ENCODE measurements at places on chromosomes 3 and 15.

- DNase-seq: no peak
Observed at GRCh38 chr15:29403772-29404171, 134.2 kb upstream of the NSMCE3 start.

DNA sequence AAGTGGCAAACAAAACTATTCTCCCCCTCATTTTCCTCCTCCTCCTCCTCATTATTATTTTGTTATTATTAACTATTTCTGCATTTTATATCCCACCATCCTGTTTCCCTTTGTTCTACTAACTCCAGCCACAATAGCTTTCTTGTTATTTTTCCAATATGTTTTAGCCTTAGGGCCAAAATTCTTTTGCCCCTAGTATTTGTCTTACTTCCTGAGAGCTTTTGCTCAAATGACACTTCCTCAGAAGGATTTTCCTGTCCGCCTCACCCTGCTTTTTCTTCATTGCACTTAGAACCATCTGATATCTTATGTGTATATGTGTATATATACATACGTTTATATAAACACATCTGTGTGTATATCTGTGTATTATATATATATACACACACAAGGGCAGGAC, 32.7 kb upstream of the NUDT16 start:
- DNase-seq: no peak

GRCh38 chr15:51313074-51313393, 25.4 kb downstream of the CYP19A1 start:
- DNase-seq: no peak

DNA sequence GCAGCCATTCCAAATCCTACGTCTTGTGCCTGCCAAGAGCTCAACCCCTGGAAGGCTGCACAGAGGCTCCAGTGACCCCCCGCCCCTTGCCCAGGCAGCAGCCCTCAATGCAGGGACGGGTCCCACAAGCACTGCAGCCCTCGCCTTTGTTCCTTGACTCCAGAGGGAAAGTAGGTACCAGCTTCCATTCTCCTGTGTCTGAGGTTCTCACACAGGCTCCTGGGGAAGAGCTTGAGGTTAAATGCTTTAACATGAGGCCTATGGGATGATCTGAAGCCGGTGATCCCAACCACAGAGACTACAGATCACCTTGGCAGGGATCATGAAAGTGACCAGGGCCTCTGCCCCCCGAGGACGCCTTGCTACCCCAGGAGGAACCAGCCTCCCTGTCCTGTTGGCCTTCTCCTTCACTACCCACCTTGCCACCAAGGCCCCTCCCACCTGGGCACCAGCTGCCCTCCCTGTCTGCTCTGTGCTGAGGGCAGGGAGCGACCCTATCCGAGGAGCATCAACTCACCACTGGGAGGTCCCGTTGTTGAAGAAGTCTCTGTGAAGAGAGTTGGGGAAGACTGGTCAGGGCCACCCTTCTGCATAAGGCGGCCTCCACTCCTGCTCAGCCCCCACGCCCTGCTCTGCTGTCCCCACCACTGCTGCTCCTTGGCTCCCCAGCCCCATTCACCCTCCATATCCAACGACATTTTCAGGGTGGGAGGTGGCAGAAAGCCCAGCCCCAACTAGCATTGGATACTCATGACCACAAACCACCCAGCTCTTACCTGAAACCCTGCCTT, 95.3 kb downstream of the SEC22A start:
- DNase-seq: no peak

DNA sequence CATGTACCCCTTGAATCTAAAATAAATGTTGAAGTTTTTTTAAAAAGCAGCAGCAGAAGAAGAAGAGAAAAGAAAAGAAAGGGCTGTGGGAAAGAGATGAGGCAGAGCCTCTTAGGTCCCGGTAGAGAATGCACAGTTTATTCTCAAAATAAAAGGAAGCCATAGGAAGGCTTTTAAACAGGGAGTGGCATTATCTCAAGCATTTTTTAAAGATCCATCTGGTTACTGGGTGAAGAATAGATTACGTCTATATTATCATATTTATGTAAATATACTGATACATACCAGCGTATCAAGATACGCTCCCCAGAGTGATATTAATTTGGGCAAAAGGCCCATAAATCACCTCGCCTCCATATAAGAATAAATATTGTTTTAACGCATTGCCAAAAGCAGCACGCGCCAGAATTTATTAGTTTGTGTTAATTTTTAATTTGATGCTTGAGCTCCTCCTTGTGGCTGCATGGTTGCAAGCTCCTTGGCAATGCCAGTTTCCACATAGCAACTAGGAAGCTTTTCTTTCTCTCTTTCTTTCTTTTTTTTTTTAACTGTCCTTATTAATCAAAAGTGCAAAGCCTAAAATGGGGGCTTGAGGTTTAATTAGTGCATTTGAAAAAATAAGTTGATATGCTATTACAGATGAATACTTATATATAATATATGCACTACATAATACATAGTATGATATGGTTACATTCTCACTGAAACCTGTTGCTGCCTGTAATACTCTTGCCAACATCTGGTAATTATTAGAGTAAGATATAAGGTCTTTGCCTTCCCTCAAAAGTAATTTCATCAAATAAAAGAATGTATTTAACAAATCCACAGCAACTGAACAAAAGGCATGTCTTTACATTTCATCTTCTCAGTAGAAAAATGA, 242.8 kb upstream of the UBE2E2 start:
- DNase-seq: no peak

DNA sequence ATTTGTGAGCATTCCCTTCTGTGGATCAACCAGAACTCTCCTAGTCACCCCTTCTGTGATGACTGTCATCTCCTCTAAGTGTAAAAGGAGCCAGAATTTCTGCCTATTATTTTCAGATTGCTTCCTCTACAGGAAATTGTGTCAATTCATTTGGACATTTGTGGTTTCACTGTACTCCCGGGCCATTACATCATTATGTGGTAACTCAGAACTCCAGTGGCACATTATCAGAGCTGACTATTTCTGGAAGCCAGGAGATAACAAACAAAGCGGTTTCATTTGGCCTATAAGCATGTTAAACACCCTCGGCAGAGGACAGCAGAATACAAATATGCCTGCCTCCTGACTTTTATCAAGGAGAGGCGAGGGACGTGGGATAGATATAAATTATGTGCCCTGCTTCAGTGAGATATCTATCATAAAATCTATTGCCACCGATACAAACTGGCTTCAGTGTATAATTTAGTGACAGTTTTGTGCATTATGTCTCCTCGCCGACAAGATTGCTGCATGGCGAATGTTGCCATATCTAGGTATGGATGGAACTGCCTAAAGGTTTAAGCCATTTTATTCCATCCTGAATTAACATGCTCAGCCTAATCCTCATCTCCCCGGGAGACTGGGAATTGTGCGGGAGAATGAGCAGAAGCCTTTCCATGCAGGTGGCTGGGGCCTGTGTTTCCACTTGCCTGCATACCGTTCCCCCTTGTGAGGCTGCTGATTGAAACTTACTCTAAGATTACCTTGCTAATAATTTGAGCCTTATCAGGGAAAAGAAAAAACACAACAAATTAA, 193.4 kb upstream of the SEMA6D start:
- no peak for DNase-seq

- DNase-seq: no peak
Observed at GRCh38 chr3:41193794-41194539, 5.3 kb upstream of the CTNNB1 start.

DNA sequence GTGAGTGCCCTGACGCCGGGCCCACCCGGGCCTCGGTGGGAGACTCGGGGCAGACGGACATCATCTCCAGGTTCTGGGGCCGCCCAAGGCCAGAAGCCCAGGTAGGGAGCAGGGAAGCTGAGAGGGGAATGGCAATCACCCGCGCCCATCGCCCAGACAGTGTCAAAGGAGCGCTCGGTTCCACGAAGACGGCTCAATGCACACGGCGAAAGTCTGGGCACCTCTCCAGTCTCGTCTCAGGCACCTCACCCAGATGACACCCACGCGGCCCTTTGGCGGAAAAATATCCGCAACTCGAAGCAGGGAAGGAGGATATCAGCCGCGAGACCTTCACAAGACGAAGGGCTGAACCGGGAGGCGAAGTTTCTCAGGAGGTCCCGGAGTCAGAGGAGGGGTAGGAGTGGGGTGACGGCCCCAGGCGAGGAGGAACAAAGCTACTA, 916 bp downstream of the IL17RD start:
- no peak for DNase-seq

DNA sequence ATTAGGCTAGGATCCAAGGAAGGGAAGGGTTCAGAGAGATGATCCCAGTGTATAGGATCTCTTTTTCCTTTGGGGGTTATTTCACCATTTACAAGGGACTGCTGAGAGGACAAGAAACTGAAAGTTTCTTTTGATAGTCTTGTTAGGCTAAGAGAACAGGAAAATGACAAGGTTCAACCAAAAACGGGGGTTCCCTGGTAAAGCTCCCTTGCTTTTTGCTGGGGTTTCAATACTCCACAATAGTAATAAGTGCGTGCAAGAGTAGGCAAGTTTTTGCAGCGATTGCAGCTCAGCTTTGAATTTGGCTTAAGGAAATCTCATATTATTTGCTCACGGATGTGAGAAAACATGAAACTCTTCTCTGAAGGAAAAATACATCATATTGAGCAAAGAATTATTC, 18.8 kb upstream of the SUSD5 start:
- no peak for DNase-seq

DNA sequence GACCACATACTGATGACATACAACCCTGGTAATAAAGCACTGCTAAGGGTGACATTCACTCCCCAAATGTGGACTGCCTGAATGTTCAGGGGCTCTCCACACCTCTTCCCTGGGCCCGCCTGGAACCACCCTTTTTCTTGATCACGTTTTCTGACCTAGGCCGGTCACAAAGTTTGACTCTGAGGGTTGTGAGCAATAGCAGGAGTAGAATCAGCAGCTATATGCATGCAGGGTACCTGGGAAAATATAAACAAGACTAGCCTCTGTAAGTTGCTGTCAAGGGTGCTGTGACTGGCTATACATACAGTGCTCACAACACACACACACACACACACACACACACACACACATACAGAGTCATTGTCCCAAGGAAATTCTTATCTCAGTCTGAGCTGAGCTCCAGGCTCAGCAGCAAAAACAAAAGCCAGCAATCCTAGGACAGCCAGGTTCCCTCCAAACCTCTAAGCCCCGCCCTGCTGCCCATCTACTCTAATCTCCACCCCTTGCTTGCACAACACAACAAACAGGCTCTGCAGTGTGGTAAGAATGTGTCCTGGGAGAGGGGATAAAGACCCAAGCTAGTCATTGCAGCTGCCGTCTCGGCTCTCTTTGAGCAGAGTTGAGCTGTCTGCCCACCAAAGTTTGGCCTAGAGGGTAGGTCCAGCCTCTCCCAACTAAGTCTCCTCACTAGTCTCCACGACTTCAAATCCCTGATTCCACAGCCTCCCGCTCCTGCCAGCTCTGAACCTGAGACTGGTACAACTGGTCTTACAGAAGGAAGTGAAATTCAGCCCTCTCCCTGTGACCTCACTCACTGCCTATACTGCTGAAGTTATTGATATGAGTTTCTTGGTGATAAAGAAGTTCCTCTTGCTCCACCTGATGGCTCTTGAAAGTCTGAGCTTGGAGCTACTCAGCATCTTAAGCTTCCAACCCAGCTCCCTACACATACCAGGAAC, 2.2 kb downstream of the BMF start:
- DNase-seq: no peak

- DNase-seq: no peak
Observed at GRCh38 chr15:61681038-61681418, 379.2 kb downstream of the VPS13C start.

DNA sequence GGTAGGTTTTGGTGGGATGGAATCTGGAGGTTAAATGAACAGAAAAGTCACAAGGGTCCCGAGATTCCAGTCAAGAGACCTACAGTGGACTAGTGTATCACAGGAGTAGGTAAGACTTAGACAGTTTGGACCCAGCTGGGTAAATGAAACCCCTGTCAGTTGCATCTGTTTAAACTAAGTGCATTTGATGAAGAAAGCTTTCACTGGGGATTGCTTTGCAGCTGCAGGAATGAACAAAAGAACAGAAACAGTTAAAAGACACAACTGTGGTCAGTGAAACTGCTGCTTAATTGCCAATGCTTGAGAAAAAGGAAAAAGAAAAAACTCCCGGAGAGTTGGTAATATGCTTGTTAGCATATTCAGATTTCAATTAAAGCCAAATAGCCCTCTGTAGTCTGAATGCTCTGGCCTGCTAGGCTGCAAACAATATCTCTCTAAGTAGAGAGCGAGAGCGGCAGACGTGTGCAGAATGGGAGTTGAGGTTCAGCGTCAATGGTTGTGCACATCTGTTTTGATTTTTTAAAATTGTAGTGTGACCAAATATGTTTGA, 37.1 kb downstream of the OXNAD1 start:
- no peak for DNase-seq

DNA sequence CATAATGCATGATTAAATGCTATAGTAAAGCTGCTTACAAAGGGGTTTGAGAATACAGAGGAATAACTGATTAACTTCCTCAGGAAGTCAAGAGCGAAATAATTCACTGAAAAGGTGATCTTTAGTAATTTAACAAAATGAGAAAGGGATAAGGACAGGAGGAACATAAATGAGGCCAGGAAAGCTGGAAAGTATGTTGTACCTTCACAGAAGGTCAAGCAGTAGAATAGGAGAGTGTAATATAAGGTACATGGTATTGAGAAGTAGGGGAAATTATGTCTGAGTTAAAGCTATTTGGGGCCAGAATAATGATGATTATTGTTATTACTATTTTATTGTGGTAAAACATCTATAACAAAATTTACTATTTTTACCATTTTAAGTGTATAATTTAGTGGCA, 19.2 kb downstream of the GOLM2 start:
- DNase-seq: no peak

DNA sequence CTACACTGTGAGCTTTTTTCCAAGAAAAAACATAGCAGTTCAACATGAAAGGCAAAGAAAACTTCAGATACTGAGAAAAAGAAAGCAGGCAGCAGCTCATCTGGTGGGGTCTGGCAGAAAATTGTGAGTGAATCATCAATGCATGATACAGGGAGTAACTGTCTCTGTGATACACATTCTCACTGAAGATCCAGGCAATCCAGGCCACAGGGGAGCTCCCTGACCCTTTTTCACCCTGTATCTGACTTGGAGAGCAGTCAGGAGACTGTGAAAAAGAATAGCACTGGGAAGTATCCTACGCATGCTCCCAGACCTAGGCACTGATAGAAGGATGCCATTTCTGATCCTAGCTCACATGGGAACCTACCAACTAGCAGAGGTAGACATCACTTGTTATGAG, 269.8 kb downstream of the MBNL1 start:
- no peak for DNase-seq

- no peak for DNase-seq
Observed at GRCh38 chr3:55579496-55579895, 92.4 kb upstream of the WNT5A start.

DNA sequence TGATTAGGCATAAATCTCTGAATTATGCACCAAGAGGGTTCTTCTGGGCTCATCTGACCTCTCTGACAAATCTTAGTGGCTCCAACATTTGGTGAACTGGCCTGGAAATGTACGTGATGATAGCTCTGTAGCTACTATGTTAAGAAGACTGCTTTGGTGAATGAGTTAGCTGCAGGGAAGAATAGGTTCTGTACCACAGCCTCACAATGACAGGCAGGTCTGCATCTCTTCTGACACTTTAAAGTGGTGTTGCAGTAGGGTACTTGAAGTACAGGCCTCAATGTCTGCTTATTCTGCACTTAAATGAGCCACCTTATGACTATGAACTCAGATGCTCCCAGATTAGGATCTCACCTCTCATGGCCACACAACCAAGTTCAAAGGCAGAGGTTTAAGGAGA, 7.0 kb downstream of the FGF7 start:
- DNase-seq: no peak
